ENCODE measurements at places on chromosomes 3 and 15.

DNA sequence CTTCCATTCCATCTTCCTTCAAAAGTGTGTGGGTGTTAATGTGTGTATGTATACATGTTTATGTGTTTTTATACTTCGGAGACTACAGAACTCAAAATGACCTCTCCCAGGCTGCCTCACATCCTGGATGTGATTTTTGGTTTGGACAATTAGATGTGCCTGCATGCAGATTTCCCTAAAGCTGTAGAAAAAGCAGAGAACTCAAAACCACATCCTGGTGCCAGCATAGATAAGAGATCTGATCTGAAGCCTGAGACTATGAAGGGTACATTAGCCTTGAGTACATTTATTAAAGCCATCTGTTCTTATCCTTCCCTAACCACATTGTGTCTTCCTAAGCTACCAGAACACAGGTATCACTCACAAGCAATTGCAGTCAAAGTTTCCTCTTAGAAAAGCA, 319.4 kb upstream of the RASGRP1 start:
- no peak for DNase-seq

DNA sequence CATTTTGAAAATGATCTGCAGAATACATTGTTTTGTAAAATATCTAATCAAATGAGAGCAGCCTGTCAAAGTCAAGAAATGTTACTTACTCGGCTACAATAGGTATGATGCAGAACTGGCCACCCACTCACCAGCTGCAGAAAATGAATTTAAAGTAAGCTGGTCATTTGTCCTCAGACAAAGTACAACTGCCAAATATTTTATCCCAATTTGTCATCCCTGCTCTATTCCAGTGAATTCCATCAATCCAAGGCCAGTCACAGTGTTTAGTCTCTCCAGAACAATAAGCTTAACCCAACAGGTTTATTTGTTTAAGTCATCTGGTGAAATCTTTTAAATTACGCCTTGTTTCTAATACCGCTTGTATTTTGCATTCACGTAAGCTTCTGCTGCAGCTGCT, 46.6 kb upstream of the TCF12 start:
- DNase-seq = no peak

GRCh38 chr3:124619887-124620599, 110.2 kb upstream of the UMPS start:
- DNase-seq = no peak

GRCh38 chr3:46978985-46979944, at the start of gene NBEAL2:
Gene NBEAL2, plus strand, starts transcription at chr3:46979666. Its CDS starts 196 bp downstream, at chr3:46979862.
- peak; percentile 99 for DNase-seq

GRCh38 chr3:33663042-33663441, 55.0 kb downstream of the CLASP2 start:
- DNase-seq = no peak

DNA sequence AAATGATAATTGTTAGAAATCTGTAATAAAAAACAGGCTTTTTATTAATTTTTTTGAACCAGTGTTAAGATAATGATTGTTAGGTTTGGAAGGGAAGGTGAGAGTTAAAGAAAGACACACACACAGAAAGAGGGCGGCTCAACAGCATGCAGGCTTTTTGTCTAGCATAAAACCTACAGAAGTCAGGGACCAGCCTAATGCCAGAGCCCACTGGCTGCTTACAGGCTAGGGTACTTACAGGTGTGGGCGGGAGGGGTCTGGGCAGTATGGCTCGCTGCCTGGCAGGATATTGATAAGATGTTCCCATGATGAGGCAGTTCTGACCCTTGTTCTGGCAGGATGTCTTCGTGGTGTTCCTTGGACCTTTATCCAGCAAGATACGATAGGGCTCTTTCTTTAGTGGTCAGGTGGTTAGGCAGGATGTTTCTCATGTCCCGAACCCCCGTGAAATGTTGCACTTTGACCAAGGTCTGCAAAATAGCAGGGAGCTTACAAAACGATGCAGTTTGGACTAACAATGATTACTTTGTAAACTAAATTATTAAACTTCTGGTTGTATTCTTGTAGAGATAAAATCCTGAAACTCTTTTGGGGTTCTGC, 84.7 kb downstream of the DCUN1D1 start:
- no peak for DNase-seq

- no peak for DNase-seq
Observed at GRCh38 chr3:140113996-140114788, 179.2 kb downstream of the CLSTN2 start.

DNA sequence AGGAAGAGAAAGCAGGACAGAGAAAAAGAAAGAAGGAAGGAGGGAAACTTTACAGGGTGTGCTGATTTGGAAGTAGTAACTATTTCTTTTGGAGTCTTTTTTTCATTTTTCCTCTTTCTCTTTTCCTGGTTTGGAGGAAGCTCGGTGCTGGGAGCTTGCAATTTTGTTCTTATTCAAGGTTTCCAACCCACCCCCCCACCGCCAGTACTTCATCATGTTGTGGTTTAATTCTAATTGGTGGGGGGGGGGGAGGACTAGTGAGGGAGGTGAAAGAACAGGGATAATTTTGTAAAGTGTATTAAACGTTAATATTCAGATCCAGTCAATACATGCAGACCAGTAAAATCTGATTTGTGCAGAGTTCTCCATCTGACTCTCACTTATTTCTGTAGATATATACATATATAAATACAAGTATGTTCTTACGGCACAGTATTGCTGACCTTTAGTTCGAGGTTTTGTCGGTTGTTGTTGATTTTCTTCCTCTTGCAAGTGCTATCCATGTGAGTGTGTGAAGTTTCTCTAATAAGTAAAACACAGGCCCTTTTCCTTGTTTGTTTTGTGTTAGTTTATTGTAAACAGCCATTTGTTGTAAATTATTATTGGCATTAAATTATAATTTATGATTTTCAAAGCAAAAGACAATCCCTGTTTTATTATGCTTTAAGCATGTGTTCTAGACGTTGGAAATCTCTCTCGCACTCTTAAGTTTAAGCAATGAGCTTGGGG, 9.3 kb downstream of the NR2F2 start:
- no peak for DNase-seq

- no peak for DNase-seq
Observed at GRCh38 chr3:3664935-3665334, 134.3 kb upstream of the LRRN1 start.

- no peak for DNase-seq
Observed at GRCh38 chr15:82750831-82751180, 41.1 kb upstream of the AP3B2 start.

- DNase-seq = no peak
Observed at GRCh38 chr15:67198157-67198754, 56.2 kb downstream of the AAGAB start.

GRCh38 chr3:60549863-60550262, 701.4 kb downstream of the FHIT start:
- DNase-seq = no peak

- peak; percentile 60 for DNase-seq
Observed at GRCh38 chr15:79168922-79169456, 78.4 kb upstream of the RASGRF1 start.

DNA sequence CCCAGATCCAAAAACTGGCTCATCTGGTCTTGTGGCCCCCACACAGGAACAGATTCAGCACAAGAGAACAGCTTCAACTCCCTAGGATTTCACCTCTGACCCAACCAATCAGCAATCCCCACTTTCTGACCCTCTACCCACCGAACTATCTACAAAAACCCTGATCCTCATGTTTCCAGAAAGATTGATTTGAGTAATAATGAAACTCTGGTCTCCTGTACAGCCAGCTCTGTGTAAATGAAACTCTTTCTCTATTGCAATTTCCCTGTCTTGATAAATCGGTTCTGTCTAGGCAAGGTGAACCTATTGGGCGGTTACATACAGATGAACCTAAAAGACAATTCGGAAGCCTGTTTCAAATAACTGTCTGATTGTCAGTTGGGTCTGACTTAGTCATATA, 847.6 kb upstream of the ALCAM start:
- DNase-seq = no peak

Measured in chondrocyte (in vitro differentiated cells).